ENCODE measurements at places on chromosomes 4 and X.

DNA sequence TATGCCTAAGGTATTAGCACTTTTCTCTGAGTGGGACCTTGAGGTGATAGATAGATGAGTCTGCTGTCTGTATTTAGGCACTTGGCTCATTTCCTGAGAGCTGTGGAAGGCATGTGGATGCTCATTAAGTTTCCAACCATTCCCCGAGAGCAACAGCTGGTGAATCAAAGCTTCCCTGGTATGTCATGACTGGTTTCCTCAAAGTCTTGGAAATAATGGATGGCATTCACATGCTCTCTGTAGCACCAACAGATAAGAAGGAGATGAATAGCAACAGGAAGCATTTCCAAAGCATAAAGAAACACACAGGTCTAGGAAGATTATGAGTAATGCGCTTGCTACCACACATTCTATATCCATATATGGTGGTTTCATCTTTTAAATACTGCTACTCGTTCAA lies 118.3 kb upstream of the ETNPPL start:
- no peak for DNase-seq

- DNase-seq = no peak
Measured at GRCh38 chrX:31091819-31092218, 20.0 kb upstream of the FTHL17 start.

DNA sequence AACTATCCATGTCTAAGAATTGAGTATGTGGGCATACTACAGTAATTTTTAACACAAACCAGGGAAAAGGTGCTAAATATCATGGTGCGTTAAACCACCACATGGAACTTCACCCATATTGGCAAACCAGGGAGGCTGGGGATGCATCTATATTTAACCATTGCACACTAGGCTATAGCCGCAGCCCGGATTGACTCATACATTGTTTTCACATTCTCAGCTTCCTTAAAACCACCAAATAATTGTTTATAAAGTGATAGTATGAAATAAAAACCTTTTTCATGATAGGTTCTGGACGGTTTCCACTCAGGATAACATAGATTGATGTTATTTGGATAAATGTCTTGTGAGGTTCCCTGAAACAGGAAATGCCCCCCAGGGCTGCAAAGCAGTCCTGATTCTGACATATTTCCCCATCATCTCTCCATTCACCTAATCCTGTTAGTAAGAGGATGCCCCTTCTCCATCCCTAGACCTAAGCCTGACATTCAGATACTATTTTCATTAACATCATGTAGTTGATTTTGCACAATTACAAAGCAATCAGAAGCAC lies 7.9 kb downstream of the COL25A1 start:
- no peak for DNase-seq

DNA sequence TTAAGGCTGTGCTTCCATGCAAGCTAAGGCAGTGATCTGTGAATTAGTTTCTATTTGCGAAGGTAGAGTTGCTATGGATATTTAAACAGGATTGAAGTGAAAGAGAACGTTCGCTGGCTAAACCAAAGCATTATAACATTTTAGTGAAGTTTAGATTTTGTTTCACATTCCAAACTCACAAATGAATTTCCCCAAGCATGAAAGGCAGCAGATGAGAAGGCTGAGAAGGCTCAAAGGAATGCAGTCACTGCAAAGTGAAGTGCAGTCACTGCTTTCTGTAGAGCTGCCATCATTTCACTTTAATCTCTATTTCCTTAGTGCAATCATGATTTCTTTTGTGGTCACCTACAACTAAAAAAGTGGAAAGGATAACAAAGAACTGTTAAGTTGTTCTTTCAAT lies 334.7 kb upstream of the NR3C2 start:
- no peak for DNase-seq

GRCh38 chrX:38939067-38939466 lies 137.8 kb downstream of the MID1IP1 start:
- no peak for DNase-seq

GRCh38 chr4:119559044-119559647 lies 69.5 kb downstream of the PDE5A start:
- DNase-seq = no peak

DNA sequence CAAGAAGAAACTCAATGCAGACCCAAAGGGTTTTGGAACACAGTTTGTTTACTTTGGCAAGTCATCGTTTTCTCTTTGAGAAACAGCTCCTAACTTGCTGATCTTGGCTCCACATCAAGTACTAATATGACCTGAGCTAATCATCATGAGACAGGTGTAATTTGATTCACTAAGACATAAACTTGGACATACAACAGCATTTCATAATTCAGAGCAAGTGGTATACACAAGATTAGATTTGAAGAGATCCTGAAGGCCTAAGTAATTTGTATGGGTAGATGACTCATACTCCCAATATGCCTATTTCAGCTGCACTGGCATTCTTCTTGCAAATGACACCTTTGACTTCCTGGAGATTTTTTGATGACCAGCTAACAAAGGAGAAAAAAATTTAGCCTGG lies 1521.7 kb downstream of the RPA4 start:
- DNase-seq = no peak

GRCh38 chrX:47502316-47503125 lies 19.5 kb upstream of the ZNF41 start:
- no peak for DNase-seq

GRCh38 chr4:128488055-128488705 lies 200.6 kb upstream of the PGRMC2 start:
- no peak for DNase-seq

DNA sequence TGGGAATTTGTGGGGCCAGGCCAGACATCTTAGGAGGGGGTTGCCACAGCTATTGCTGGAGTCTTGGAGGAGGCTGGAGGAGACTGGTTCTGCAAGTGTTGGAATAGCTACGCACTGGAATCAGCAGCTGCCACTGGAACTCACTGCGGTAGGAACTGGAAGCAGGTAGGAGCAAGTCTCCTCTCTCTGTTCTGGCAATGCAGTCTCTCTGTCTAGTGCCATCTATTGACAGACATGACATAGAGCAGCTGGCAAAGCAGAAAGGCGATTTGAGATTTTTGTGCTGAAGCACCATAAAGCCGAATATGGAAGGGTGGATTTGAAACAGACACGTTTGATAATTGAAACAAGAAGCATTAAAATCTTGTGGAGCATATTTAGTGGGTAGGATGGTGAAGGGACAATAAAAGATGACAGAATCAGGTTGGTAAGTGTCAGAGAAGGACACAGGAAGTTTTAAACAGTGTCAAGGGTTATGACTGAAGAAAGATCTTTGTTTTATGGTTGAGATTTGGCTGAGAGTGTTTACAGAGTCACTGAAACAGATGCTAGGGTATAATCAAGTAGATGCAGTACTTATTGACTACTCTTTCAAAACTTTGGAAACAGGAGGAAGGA lies 23.5 kb upstream of the SYNPO2 start:
- peak; percentile 7 for DNase-seq

DNA sequence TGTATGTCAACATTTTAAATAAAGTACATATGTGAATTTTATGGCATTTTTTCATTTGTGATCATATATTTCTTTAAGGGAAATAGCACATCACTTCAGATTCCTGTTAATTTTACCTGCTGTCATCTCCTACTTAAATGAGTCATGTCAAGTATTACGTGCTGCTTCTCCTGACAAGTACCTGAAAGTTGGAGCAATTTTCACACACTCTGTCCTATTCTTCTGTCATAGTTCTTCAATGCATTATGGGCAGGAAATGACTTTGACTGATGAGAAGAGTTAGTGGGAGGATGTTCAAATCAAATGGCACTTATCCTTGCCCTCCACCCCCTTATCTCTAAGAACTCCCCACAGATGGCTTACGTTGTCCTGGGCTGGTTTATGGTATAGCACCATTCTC lies 64.2 kb upstream of the SYTL5 start:
- no peak for DNase-seq

DNA sequence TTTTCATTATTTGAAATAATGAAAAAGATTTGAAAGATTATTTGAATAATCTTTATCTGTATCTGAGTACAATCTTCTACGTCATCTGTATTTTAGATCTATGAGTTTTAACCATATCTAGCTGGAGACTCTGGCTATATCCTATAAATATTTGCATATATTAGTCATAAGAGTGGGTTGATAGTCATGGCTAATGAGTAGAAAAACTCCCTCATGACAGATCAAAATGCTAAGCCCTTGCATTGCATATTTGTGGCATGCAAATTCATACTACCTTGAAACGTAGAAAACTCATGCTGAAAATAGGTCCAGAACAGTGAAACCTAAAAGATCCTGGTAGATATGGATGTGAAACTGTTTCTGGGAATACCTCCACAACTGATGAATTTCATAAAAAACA lies 291.3 kb downstream of the GALNTL6 start:
- DNase-seq = no peak

DNA sequence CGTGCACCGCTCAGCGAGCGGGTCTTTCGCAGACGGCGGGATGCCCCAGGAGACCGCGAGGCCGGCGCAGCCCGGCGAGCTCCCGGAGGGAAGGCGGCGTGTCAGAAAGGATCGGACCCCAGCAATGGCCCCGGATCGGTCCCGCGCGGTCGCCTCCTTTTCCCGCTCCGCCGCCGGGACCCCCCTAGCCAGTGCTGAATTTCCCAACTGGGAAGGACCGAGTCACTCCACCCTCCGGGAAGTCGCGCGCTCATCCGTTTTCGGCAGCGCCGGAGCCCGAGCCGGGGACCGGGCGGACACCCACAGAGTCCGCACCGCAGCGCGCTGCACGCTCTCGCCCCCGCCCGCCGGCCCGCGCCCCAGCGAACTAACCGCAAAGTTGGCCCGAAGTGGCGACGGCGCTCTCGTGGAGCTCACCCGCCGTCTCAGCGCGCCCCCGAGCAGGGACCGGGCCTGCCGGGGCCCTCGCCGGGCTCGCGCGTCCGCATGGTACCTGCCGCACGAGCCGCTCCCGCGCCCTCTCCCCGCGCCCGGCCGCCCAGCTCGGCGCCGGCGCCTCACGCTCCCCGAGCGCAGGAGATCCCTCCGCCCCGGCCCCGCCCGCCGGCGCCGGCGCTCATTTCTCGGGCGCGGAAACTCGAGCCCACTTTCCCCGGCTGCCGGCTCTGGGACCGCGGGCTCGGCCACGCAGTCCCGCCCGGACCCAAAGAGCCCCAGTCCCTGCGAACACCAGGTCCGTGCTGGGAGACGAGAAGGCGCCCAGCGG lies at the start of gene FAT1:
Gene FAT1, minus strand, starts transcription at position 565 of the 766 bp plus-strand sequence. CDS start 14,029 bp downstream, outside the sequence.
- no peak for DNase-seq

DNA sequence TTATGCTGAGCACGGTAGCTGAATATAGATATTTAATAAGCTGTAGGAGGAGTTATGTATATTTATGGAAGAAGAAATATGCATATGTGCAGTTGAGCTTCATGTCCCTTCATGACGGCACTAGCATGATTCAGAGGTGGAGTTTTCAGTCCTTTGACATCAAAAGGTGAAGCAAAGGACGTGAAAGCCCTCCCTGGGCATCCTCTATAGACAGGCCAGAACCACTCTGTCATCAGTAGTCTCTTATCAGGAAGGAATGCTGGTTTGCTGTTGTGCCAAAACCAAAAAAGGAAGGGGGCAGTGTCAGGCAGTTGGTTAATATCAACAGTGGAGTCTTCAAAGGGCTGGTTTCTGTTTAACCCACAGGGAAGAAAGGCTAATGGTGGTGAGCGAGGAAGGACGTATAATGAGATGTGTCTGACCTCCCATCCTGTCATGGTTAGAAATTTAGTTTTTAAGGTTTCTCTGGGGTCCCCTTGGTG lies 23.5 kb upstream of the IL2 start:
- DNase-seq = no peak

- peak; percentile 87 for DNase-seq
Measured at GRCh38 chr4:663438-664428, 10.3 kb downstream of the ATP5ME start.

- DNase-seq = no peak
Measured at GRCh38 chrX:19660604-19661255, 145.4 kb upstream of the MAP3K15 start.

GRCh38 chr4:95594013-95594412 lies 45.2 kb upstream of the UNC5C start:
- DNase-seq = no peak

- DNase-seq = no peak
Measured at GRCh38 chr4:157075811-157076577, at the start of gene GLRB. Gene GLRB (plus strand): TSS chr4:157076150. CDS start chr4:157078025, 1,875 bp downstream.

DNA sequence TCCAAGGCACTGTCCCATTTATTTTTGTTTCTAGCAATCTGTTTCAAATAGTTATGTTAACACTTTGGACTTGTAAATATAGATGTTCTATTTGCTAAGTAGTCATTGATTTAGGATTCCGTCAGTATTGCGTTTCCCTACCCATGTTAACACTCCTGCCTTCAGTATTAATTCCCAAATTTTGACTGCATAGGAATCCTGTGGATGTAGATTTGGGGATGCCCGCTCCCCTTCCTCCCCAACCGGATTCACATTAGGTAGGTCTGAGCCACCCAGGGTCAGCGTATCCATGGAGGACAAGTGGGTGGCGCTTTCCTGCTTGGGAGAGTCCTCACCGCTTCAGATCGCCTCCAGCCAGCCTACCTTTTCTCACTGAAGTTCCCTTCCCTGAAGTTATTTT lies 1.1 kb upstream of the SORBS2 start:
- DNase-seq = no peak

GRCh38 chrX:69524781-69525363 lies 20.7 kb downstream of the NALF2 start:
- no peak for DNase-seq

DNA sequence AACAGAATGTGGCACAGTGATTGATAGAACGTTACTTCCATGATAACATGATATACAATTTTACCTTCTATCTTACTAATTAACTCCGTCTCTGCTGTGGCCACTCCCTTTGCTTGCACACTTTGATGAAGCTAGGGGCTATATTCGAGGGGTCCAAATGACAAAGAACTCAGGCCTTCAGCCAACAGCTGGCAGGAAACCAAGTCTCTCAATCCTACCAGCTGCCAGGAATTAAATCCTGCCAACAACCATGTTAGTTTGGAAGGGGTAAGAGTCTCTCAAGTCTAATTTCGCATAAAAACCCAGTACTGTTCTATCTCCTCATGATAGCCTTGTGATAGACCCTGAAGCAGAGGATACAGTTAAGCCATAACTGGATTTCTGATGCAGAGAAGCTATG lies 1122.9 kb upstream of the PCDH10 start:
- no peak for DNase-seq

GRCh38 chrX:47576021-47576898 lies 6.0 kb upstream of the TIMP1 start:
- no peak for DNase-seq

DNA sequence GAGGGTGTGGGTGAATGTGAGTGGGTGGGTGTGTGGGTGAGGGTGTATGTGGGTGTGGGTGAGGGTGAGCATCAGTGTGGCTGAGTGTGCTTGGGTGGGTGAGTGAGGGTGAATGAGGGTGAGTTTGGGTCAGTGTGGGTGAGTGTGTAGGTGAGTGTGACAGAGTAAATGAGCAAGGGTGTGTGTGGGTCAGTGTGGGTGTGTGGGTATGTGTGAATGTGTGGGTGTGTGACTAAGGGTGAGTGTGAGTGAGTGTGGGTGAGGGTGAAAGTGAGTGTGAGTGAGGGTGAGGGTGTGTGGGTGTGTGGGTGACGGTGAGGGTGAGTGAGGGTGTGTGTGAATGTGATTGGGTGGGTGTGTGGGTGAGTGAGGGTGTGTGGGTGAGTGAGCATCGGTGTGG lies 1676.7 kb upstream of the TENM3 start:
- DNase-seq = no peak

GRCh38 chrX:9147726-9148125 lies 113.8 kb upstream of the FAM9B start:
- no peak for DNase-seq

All from CD4-positive, alpha-beta T cell treated with Interleukin-17A for 4 hours (primary cell).